ENCODE measurements at places on chromosomes 13 and 19.

GRCh38 chr13:51802631-51803418, 1.1 kb downstream of the DHRS12 start:
- DNase-seq, result no peak

DNA sequence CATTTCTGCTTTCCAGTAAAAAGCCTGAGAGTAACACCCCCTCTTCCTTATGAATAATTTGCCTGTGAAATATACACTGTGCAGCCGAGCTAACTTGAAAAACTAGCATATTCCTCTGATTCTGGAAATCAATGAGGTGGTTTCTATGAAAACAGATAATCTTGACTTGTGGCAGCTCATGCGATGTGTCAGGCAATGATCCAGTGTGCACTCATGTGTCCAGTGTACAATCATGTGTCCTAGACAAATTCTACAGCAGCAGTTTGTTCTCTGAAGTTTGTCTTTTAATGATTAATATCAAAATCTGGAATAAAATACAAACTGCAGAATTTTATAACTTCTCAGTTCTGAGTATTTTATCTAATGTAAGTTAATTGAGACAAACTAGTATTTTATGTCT, 2213.9 kb upstream of the PCDH20 start:
- no peak for DNase-seq

GRCh38 chr19:3403489-3404323, 37.3 kb downstream of the NFIC start:
- DNase-seq, result no peak

- DNase-seq, result no peak
These were observed 145.4 kb downstream of the DNAJC3 start for GRCh38 chr13:95822303-95822702.

- DNase-seq, result no peak
These were observed 265.2 kb upstream of the MAB21L1 start for GRCh38 chr13:35741657-35742056.

GRCh38 chr13:112963641-112964040, 5.4 kb upstream of the MCF2L start:
- no peak for DNase-seq

- DNase-seq, result no peak
These were observed 39.1 kb upstream of the UBAC2 start for GRCh38 chr13:99161512-99161911.
